ENCODE measurements at places on chromosomes 4 and X. TPM values are rescaled to one million over a fixed set of nuclear protein-coding genes. Genes with fewer than 3 reads are reported as not detected.
A peak's percentile ranks its signal among the peaks of the same experiment; 100 is the strongest.

DNA sequence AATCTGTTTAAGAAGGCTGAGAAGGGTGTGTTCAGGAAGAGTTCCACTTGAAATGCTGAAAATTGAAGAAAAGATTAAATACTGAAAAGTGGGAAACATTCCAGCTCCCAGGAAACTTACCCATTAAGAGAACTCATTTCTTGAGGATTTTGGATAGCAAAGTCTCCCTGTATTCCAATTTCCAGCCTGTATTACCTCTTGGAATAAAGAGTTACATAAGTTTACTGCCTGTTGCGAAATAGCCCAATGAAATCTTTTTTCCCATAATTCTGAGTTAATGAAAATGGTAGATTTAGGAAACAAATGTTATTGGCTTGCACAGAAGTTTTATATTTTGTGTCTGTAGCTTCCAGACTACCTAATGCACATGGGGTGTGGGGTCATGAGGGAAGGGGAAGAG, 12.0 kb downstream of the NHSL2 start:
- DNase-seq: no peak
- no peaks in the 10 kb centered on the region for H3K4me1 ChIP-seq
- H3K27me3 ChIP-seq: no peaks in the 10 kb centered on the region
- H3K36me3 ChIP-seq: no peaks in the 10 kb centered on the region
- no peak overlapping the region for H3K4me3 ChIP-seq
- no peak overlapping the region for H3K27ac ChIP-seq

DNA sequence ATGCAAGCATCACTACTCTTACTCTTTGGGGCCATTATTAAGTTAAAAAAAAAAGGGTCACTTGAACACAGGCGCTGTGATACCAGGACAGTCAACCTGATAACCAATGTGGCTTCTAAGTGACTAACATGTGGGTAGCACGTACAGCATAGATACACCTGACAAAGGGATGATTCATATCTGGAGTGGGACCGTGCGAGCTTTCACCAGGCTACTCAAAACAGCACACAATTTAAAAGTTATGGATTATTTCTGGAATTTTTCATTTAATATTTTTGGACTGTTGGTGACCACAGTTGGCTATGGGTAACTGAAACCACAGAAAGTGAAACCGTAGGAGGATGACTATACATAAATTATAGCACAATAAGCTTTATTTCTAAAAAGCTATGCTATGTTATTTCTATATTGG, 113.8 kb upstream of the STIM2 start:
- no peaks in the 10 kb centered on the region for H3K36me3 ChIP-seq
- DNase-seq: no peak
- peaks cover 18% of the 10 kb centered on the region for H3K4me1 ChIP-seq
- H3K27ac ChIP-seq: no peak overlapping the region
- H3K4me3 ChIP-seq: no peak overlapping the region

- peaks cover 2% of the 10 kb centered on the region for H3K36me3 ChIP-seq
- H3K4me1 ChIP-seq: peaks cover 44% of the 10 kb centered on the region
- no peaks in the 10 kb centered on the region for H3K27me3 ChIP-seq
- peak overlapping the region; percentile 40 for H3K27ac ChIP-seq
- no peak overlapping the region for H3K4me3 ChIP-seq
Measured at GRCh38 chr4:101187841-101188240, 159.5 kb downstream of the PPP3CA start.

DNA sequence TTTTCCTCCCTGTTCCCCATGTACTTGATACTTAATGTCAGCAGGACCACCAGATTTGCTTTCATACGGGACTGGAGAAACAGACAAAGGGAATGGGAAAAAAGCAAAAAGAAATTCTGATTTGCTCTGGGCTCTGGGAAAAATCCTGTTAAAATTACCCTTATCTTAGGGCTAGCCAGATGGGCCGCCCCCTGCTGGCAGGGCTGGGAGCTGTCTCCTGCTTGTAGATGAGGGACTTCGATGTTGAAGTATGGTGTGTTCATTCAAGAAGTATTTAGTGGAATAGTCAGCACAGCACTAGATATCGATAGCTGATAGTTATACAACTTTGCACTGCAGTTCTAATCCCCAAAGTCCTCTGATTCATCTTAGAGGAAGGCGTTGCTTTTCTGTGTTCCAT, 45.8 kb downstream of the BCORL1 start:
- H3K27ac ChIP-seq: no peak overlapping the region
- no peak overlapping the region for H3K4me3 ChIP-seq
- no peak for DNase-seq

GRCh38 chr4:122632396-122633143, 11.7 kb upstream of the IL21 start:
- DNase-seq: no peak
- H3K27ac ChIP-seq: peak overlapping the region; percentile 50
- peaks cover 4% of the 10 kb centered on the region for H3K27me3 ChIP-seq
- H3K4me3 ChIP-seq: peak overlapping the region; percentile 2
- H3K4me1 ChIP-seq: peaks cover 3% of the 10 kb centered on the region

GPC4 gene
- not detected for total RNA-seq

DNA sequence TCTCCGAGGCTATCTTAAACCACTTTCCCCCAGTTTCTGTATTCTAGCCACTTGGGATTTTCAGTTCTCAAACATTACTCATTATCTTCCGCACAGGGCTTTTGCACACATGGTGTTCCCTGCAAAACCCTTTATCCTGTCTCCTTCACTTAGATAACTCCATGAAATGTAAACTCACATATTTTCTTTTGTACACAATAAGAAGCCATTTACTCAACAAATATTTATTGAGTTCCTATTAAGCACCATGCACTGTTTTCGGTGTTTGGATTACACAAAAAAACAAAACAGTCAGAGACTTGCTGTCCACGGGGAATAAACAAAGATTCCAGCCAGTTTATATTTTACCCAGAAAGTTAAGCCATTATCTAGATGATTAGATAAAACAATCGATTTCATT, 42.5 kb upstream of the UNC5C start:
- DNase-seq: no peak
- no peak overlapping the region for H3K27ac ChIP-seq
- H3K27me3 ChIP-seq: no peaks in the 10 kb centered on the region
- H3K4me3 ChIP-seq: no peak overlapping the region
- H3K4me1 ChIP-seq: no peaks in the 10 kb centered on the region
- no peaks in the 10 kb centered on the region for H3K36me3 ChIP-seq

- no peak overlapping the region for H3K27ac ChIP-seq
- no peak for DNase-seq
- no peak overlapping the region for H3K4me3 ChIP-seq
- no peaks in the 10 kb centered on the region for H3K27me3 ChIP-seq
- no peaks in the 10 kb centered on the region for H3K36me3 ChIP-seq
Measured at GRCh38 chrX:102739657-102740056, 19.1 kb downstream of the GPRASP3 start.

All from natural killer cell treated with Interleukin-12 subunit alpha and Interleukin-12 subunit beta and Interleukin-15 and Interleukin-18, amount 100 ng/mL, for 72 hours (primary cell).